Fibroblast of the conjunctiva (primary cell): ENCODE measurements at places on chromosomes 2 and 18.

DNA sequence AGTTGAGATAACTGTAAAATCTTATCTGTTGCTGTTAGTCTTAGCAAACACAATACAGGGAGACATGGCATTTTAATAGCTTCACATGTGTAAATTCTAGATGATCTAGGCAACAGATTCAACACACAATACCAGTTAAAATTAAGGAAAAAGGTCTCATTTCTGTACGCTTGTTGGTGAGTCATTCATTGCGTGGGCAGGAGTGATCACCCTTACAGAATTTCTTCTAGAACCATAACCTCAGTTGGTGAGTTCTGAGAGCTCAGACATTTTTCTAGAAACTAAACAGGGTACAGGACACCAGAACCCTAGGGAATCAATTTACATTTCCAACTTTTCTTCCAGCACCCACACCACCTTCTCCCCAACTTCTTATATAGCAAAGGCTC, 81.9 kb downstream of the SLC8A1 start:
- peak; percentile 31 for DNase-seq

DNA sequence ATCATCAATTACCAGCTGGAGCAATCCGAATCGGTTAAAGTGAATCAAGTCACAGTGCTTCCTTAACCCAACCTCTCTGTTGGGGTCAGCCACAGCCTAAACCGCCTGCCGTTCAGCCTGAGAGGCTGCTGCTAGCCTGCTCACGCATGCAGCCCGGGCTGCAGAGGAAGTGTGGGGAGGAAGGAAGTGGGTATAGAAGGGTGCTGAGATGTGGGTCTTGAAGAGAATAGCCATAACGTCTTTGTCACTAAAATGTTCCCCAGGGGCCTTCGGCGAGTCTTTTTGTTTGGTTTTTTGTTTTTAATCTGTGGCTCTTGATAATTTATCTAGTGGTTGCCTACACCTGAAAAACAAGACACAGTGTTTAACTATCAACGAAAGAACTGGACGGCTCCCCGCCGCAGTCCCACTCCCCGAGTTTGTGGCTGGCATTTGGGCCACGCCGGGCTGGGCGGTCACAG, 496 bp upstream of the ITGA4 start:
- no peak for DNase-seq

DNA sequence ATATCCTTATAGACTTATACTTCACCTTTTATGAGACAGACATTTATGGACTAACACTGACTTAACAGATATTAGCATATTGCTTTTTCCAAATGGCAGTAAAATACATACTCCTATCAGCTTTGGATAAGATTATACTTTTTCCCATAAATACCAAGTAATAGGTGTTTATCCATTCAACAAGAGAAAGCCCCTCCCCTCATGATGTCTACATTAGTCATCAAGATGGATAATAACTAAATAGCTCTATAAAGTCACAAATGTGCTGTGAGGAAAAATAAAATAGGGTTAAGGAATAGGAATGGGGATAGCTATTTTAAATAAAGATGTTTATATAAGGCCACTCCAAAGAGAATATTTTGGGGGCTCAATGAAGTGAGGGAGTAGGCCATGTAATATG, 39.4 kb downstream of the CSRNP3 start:
- no peak for DNase-seq

- no peak for DNase-seq
Observed at GRCh38 chr2:206011795-206012194, 74.2 kb downstream of the INO80D start.

GRCh38 chr2:69097891-69098655, 85.1 kb downstream of the ANTXR1 start:
- no peak for DNase-seq

DNA sequence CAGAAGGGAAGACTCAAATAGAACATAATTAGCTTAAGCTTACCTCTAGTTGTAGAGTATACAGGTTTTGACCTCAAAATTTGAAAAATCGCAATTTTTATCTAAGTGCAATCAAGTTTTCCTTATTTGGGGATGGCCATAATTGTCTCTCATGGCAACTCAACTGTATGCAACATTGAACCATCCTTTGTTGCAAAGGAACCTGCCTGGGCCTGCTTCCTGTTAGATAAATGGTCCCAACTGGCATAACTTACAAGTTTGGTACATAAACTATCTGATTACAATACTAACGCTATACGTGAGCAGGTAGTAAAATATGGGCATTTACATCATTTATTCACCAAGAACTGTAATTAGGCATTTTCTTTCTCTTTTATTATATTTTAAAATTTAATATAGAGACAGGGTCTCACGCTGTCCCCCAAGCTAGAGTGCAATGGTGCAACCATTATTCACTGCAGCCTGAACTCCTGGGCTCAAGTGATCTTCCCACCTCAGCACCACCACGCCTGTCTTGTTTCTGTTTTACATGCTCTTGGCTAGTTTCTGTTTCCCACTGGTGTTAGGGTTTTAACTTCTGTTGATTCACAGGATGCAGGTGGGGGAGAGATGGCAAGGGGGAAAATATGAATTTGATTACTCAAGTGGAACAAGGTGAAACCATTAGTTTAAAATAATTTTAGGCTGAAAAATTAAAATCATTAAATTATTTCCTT, 55.3 kb upstream of the B3GNT2 start:
- DNase-seq = no peak

DNA sequence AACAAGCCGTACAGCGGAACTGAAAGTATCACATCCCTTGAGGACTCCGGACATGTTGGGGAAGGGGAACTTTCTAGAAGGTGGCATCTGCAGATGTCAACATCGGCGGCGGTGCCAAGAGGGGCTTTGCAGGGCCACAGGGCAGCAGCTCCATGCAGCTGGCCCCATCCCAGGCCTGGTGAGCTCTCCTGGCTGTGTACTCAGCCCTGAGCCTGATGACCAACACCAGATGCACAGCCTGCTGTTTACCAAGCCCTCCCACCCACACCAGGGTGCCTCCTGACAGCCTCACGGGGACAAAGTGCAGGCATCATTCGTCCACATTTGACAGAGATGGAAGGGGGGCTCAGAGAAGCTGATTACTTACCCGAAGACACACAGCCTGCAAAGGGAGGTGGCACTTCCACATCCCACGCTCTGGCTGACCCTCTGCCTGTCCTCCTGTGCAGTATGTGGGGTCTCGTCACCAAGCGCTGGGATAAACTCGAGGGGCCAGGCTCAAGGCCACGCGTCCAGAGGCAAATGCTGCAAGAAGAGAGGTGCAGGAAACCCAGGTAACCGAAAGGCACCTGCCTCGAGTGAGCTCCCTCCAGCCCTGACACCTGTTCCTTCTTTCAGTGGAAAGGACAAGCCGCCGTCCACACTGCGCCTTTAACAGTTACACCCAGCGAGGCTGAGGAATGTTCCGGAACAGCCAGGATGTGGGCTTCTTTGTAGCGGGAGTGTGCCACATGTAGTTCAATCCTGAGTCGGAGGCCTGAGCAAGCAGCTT, 69.0 kb upstream of the ASAP2 start:
- DNase-seq = no peak

DNA sequence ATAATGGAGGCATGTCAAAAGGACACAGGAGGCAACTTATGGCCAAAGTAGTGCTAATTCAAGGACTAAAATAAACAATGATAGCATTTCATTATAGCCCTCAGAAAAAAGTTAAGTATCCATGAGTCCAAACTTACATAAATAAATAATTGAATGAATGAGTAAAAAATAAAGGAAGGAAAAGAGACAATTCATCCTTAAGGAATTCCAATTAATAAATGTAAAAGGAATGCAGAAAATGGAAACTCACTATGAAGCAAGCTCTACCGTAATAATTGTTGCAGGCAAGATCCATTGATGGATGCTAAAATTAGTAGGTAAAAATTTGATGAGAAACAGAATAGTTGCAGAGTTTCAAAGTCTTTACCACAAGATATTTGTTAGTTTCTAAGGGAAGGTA, 88.2 kb upstream of the RAPGEF4 start:
- no peak for DNase-seq

DNA sequence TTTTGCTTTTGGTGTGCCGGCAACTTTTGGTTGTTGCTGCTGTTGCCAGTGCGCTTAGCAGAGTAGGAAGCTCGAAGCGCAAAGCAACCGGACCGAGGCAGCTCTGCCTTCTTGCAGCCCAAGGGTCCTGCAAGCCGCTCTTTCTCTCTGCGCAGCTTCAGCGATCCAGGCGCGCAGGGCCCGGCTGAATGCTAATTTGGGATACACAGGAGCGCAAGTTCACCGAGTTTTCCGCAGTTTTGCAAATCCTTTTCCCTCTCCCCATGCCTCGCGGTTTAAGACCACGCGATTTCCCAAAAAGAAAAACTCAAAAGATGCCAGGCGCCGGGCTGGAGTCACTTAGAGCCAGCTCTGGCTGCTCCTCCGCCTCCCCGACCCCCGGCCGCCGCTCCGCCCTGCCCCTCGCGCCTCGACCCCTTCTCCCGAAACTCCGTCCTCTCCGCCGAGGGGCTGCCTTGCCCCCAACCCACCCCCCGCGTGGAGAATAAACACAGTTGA, 13.5 kb upstream of the SIX3 start:
- no peak for DNase-seq

DNA sequence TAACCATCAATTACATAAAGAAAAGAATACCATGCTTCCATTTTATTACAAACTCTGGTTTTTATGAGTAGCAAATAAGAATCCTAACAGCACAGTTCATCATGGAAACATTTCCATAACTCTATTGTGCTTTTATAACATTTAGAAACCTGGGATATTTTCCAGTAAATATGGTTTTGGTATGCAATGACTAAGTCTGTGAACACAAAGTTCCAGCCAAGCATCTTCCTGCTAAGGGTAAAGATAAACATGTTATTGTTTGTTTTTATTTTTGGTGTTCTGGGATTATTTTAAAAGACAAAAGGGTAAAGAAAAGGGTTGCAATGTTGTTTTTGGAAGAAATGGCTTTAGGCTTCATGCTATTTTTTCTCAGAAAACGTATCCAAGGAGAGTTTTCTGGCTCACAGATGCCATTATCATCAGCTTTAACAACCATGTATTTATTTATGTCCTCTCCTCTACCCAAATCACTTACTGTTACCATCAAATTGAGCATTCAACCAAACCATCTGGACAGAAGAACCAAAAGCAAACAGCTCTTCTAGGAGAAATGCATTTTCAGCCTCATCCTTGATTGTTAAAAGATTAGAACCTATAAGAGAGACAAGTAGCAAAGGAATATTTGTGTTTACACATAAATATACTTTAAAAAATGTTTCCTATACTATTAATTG, 116.0 kb downstream of the PLA2R1 start:
- peak; percentile 83 for DNase-seq

DNA sequence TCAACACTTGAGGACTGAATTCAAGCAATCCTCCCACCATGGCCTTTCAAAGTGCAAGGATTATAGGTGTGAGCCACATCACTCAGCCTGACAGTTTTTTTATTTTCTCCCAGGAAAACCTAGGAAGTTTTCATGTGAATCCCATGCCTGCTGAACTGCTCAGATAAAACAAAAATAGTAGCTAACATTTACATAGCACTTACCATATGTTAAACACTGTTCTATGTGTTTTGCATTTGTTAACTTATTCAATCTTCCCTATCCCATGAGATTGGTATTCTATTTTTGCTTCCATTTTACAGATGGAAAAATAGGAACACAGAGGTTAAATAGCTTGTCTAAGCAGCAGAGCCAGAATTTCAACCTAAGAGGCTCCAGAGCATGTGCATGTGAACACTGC, 157.4 kb upstream of the KCTD1 start:
- DNase-seq = no peak

DNA sequence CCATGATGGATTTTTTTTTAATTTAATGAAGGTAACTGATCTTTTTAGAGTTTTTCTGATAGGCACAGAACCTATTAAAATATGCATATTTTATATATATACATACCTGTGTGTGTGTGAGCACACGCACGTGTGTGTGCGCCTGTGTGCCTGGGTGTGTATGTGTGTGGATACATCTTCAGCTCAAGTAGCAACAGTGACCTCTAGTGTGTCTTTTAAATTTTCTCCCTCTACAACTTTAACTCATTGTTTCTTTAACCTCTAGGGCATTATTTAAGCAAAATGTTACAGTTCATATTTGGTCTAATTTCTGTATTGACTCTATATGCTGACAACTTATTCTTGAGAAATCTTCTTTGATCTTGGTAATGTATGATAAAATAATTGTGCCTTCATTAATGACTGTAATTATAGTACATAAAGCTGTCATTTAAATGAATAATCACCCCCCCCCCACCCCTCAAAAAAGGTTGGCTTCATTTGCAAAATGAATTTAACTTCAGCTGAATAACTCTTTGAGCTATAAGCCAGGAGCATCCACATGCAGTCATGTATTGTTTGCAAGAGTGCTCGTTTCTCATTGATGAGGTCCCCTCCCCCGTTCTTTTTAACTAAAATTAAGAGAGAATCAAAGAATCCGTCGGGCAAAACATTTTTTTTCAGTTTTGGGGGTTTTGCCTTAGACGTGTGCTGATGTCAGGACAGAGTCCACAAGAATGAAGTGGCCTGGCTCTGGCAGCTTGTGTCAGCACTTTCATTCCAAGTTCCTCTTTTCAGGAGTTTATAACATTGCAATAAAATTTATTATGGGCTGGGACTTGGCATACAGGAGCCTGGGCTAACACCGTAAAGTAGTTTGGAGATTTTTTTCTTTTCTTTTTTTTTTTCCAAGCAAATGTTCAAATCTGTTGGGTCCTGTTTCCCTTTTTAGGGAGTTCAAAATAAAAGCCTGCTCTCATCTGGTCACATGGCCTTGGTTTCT, 80.0 kb downstream of the ETAA1 start:
- peak; percentile 45 for DNase-seq

DNA sequence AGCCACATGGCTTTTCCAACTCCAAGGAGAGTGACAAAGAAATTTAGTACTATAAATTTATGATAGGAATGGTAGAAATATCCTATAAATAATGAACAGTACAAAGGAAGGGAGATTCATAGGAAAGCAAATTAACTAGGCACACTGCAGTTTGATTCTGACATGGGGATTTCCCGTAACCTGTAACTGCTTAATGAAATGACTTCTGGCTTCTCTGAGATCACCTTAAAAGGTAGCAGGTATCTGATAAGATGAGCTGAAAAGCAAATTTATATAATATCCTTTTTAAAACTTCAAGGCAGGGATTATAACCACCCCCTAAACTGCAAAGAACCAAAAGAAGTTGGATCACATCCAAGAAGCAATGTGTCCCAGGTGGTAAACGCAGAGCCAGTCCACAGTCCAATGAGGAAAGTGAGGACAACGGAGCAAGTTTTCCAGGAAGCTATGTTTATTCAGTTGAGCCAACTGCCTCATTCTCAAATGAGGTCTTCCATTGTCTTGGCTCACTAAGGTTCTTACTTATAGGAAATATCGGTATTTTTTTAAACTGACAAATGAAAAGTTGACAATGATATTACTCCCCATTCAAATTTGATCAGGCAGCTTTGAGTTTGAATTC, 43.0 kb downstream of the WIPF1 start:
- DNase-seq = no peak

GRCh38 chr2:16060125-16060935, 120.0 kb downstream of the MYCN start:
- no peak for DNase-seq

DNA sequence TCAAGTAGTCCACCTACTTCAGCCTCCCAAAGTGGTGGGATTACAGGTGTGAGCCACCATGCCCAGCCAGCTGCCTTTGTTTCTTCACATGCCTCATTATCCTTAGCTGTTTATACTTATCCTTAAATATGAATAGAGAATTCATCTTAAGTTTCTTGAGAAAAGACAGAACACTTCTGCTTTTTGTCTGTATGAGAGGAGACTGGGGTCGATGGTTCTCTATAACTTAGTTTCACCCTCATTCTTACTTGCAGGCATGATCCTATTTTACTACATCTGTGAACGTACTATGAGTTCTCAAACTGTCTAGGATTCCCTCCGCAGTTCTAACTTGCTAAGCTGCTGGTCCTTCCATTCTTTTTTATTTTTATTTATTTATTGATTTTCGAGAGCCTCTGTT, 20.4 kb downstream of the PPM1B start:
- no peak for DNase-seq

- DNase-seq = peak; percentile 81
Observed at GRCh38 chr2:28342081-28342967, 50.3 kb upstream of the FOSL2 start.
